ENCODE measurements at places on chromosomes 1 and 21.

- DNase-seq: no peak
Observed at GRCh38 chr1:178283409-178283808, 189.5 kb downstream of the RASAL2 start.

- no peak for DNase-seq
Observed at GRCh38 chr1:95259245-95259644, 25.2 kb downstream of the RWDD3 start.

DNA sequence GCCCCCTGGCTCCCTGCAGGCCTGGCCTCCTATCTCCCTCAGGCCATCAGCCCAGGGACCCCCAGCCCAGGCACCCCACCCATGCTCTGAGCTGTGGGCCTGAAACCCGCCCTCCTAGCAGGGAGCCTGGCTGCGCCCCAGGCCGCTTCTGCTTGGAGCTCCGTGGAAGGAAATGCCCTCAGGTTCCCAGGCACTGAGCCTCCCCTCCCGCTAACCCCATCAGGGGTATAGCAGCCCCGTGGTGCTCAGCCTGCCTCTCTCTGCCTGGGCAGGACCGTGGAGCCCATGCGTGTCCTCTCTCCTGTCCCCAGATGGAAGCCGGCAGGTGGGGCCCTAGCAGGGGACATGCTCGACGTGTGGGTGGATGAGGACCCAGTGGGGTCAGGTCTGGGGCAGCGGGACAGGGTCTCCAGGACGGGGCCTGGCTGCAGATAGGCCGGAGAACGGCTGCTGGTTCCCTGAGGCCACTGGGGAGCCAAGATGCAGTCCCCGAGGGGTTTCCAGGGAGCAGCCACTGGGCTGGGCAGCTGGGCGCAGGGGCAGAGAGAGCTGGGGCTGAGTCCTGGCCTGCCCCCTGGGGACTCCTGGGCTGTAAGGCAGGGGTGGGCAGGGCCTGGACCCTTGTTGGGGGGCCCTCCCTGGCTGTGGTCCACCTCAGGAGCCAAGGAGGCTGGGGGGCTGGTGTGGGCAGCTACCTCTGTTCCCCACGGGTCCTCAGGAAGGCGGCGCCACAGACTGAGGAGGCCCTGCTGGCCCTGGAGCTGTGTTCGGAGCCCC is 75.5 kb downstream of the MORN1 start:
- no peak for DNase-seq

DNA sequence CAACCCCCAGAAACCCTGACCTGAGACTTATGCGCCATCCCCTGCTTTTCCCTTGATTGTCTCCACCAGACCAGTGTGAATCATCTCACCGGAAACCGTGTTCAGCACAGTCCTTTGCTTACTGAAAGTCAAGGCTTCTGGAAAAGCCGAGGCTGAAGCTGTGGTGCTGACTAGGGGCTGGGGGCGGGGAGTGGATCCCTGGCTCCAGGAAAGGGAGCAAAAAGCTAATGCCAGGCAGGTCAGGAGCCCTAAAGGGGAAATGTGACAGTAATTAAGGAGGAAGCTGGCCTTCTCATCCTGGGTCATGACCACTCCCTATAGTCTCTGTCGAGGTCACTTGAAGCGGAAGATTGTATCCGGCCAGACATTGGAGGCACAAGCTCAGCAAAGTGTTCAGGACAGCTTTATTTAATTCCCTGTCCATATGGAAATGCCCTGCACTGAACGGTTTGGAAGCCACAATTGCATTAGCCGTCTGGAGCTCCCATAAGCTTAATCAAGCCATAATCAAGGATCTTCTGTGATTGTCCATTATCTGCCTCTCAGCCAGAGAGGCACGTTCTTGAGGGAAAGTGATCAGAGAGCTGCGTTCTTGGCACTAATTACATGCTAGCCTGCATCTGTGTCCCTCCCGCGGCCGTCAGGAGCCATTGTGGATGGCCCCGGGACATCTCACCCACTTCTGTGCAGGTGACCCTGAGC is 403.6 kb downstream of the RRAGC start:
- no peak for DNase-seq
